ENCODE measurements at places on chromosomes 6 and 20.

- DNase-seq, result no peak
Measured at GRCh38 chr20:47117773-47118172, 223.1 kb downstream of the EYA2 start.

- no peak for DNase-seq
Measured at GRCh38 chr6:48135323-48136084, 24.5 kb upstream of the PTCHD4 start.

DNA sequence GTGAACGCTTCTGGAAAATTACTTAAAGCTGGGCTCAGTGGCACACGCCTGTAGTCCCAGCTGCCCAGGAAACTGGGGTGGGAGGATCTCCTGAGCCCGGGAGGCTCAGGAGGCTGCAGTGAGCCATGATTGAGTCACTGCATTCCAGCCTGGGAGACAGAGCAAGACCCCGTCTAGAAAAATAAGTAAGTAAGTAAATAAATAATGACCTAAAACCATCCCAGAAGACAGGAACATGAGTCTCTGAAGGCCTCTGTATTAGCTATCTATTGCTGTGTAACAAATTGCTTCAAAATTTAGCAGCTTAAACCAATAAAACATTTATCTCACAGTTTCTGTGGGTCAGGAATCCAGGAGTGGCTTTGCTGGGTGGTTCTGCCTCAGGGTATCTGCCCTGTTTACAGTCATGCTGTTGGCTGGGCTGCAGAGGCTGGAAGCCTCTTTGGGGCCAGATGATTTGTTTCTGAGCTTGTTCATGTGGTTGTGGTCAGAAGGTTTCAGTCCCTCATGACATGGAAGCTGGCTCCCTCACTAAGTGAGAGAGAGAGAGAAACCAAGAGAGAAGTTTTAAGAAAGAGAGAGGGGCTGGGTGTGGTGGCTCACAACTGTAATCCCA, 48.4 kb upstream of the NCOA3 start:
- peak; percentile 70 for DNase-seq

- DNase-seq, result no peak
Measured at GRCh38 chr20:45238139-45238538, 16.2 kb downstream of the SLPI start.

DNA sequence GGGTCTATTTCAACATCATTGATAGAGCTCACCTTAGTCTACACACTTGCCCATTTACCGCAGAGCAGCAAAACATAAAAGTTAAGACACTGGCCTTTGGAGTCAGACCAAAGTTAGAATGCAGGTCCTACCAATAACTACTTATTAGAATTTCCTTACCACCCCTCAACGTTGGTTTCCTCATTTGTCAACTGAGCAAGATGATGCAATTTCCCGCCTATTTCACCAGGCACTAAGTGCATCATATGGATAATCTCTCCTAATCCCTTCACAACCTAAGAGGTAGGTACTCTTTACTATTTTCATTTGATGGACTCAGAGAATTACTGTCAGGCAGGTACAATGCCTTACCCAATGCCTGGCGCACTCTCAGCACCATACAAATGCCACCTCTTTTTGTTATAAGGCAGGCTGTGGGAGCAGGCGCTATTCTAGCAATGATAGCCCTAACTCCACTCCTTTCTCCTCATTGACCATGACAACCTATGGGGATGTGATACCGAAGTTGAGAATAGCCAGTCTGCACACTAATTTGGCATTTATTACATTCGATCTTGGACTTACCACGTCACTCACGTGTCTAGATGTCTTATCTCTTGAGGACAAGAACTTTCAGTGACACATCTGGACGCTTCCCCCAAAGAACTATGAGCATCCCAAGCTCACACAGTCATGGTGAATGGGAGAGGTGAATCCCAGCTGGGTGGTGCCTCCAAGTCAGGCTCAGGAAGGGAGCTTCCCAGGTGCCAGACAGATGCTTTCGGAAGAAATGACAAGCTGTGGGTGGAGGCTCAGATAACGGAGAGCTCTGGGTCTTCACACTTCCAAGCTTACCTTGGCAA, 128.1 kb upstream of the STMND1 start:
- DNase-seq, result no peak

- DNase-seq, result no peak
Measured at GRCh38 chr6:52304983-52305390, 20.4 kb upstream of the MCM3 start.

DNA sequence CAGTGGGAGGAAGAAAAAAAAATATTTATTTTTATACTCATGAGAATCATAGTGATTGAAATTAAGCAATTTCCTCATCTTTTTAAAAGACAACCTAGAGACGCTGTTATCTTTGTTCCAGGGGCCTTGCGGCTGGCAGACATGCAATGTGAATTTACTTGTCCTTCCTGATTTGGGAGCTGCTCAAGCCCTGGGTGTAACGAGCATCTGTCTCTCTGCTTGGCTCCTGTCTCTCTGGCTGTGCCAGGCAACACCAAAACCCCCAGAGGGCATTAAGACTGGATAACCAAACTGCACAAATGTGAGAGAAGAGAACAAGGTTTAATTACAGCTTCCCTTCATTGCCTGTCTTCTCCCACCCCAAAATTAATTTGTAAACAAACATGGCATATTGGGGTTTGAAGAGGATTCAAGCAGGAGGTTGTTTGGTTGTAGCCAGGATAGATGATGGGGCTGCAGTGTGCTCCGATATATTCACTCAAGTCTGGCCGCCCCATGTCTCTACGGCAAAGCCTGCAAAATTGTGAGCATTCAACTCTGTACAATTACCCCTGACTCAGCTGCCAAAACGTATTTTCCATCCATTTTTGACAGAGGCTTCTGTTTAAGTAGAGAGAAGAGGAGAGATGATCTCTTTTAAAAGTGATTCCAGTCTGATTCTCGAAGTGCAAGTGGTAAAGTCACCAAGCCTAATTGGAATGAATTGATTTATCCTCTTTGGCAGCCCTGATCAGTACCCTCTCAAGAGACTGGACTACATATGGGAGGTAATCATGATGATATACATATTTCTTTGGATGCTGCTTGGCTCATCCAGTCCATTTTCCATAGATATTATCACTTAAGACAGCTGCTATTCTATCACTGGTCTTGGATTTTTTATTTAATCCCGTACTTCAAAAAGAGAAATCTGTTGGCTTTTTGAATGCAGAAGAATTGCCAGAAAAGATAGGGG, 170.2 kb downstream of the SLC24A3 start:
- DNase-seq, result no peak

- no peak for DNase-seq
Measured at GRCh38 chr6:91824331-91824730, 1237.5 kb upstream of the MAP3K7 start.

DNA sequence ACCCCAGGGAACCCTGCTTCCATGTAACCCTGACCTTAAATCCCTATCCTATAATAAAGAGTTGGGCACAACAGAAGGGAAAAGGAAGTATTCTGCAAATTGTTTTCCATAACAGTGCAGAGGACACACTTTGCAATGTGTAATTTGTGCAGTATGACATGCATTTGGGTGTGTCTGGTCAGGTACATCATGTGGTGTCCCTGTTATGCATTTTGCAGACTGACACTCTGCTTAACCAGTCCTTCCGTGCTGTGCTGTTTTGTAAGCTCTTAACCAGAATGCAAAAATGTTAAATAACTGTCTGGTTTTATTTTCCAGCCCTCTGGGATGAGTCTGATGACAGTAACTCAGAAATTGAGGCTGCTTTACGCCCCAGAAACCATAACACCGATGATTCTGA, 57.0 kb upstream of the XRN2 start:
- no peak for DNase-seq

- no peak for DNase-seq
Measured at GRCh38 chr20:16057651-16058050, 515.6 kb downstream of the KIF16B start.

- DNase-seq, result peak; percentile 90
Measured at GRCh38 chr6:26123675-26123946, 36.4 kb downstream of the HFE start.

DNA sequence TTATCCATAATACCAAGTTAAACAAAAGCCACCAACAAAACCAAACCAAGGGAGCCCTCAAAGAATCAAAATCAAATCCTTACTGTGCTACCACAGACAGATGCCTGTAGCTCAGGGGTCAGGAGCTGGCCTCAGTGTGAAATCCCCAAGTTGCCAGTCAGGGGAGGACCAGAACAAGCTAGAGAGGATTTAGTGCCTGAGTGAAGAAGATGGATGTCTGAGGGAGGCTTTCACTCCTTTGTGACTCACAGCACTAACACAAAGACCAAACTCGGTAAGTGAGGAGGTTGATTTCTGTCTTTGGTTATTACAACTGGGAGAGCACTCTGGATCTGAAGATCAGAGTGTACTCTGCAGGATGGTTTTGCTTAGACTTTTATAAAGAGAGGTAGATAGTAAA, 189.9 kb upstream of the ZNF184 start:
- no peak for DNase-seq

DNA sequence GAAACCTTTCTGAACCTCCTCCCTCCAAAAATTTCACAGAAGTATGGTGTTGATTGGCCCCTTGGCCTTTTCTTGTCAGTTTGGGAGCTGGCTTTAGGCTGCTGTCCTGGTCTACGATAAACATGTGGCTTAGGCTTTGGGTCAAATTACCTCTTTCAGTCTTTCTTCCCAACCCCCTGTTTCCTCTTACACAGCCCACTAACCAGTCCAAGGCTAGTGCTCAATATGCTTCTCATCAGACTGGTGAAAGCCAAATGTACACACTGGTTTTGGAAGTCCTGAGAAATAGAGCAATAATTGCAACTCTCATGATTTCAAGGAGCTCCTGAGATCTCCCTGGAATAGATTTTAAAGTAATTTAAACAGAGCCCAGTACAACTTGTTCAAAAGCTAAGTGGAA, 933.7 kb upstream of the GJE1 start:
- no peak for DNase-seq

Data from stimulated activated CD4-positive, alpha-beta T cell treated with anti-CD3 and anti-CD28 coated beads, Interleukin-1b, Interleukin-23, amount 100 ng/mL, for 48 hours (primary cell).